Mucosa of descending colon (tissue), 3 donors: ENCODE measurements at places on chromosomes 16 and 17.

DNA sequence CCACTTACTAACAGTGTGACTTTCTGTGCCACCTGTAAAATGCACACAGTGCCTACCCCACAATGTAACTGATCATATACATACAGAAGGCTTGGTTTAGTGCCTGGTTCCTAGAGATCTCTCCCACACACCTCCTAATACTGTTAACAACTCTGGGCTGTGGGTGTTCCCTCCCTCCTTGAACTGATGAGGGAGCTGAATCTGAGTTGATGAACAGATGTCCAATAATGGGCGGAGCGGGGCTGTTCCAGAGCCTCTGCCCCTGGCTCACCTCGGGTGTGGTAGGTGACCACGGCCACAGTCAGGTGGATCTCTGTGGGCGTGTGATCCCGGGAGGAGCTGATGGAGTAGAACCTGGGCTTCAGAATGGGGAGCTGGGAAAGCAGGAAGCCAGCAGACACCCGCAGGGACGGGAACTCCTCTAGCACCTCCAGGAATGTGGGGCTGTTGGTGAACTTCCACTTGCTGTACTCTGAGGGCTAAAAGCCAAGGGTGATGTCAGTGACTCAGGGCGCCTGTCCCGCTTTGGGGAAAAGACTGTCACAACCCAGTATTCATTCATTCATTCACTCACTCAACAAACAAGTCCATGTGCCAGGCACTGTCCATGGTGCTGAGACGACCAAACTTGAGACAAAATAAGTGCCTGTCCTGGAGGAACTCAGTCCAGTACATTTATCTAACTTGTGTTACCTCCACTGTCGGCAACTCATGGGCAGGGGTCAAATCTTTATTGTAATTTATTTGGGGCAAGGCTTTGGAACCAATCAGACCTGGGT, 37.6 kb downstream of the NOS2 start:
- DNase-seq: no peak

GRCh38 chr17:27544350-27545131, 86.4 kb upstream of the LGALS9 start:
- no peak for DNase-seq

DNA sequence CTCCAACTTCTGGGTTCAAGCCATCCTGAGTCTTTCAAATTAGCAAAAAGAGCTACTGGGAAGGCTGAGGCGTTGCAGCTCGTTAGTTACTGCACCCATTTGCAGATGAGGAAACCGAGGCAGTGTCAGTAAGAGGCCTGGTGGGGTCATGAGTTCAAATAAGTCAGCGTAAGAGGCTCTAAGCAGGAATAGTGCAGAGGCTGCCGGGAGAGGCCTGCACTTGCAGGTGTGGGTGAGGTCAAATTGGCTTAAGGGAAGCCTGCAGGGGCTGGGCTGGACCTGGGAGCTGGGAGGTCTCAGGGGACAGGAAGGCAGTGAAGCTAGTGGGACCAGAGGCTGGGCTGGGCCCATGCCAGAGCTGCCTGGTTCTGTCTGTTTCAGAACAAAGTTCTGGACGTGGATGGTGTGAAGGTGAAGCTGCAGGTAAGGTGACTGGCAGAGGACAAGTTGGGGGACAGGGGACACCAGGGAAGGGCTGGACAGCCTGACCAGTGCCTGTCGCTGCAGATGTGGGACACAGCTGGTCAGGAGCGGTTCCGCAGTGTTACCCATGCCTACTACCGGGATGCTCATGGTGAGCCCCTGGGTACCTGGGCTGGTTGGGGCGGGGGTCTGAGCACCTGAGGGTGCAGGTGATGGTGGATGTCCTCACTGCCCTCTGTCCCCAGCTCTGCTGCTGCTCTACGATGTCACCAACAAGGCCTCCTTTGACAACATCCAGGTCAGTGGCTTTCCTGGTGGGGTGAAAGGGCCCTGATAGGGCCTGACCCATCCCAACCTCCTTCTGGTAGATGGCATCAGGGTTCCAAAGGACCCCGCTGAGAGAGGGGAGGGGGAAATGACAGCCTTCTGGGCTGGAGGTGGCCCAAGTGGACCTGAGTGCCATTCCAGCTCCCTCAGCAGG, 3.0 kb downstream of the RAB26 start:
- DNase-seq: no peak

DNA sequence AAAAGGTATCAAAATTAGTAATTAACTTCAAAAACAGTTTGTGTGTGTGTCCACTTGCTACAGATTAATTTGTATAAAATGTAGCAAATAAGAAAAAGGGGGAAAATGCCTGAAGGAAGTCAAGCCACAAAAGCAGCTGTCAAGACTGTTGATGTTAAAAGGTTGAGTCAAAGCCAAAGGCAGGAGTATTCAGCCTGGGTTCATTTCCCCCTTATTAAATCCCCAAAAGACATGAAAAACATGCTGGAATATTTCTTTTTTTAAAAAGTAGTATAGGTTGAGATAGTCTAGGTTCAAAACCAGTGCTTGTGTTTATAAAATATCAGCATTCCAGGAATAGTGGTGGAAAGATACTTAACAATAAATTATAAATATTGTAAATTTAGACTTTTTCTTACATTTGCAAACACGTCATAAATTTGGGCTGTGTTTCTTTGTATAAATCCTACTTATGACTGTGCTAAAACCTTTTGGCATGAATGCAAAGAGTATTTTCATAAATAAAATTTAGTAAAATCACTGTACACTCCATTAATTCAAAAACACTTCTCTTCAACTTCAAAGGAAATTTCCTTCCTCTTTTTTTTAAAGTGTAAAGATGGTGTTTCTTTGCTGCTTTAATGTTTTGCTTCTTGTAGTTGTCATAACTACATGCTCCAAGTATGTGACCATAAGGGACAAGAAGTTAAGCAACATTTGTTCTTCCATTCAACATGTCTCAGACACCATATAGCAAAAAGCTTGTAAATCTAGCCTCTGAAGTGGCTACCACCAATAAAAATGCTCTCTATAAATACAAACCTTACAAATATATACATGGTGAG, 72.0 kb downstream of the SKAP1 start:
- no peak for DNase-seq

DNA sequence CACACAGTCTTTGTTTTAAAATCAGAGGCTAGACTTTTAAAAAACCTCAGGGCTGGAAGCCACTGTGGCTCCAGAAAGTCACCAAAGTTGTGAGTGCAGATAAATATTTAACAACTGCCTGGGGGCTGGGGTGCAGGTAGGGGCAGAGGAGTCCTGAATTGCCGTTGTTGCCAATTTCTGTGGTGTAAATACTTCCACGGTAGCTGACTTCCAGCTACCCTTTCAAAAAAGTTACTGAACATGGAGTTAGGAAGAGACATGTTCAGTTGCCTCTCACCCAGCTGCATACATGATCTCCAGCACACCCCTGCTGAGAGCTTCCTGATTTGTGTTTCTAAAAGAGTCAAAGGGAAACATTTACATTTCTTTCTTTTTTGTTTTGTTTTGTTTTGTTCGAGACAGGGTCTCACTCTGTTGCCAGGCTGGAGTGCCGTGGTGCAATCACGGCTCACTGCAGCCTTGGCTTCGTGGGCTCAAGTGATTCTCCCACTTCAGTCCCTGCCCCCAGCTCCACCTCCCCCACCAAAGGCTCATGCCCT, 58.7 kb downstream of the PLXDC1 start:
- no peak for DNase-seq

- no peak for DNase-seq
These were observed 95.4 kb downstream of the UTP18 start for GRCh38 chr17:51355441-51356410.

DNA sequence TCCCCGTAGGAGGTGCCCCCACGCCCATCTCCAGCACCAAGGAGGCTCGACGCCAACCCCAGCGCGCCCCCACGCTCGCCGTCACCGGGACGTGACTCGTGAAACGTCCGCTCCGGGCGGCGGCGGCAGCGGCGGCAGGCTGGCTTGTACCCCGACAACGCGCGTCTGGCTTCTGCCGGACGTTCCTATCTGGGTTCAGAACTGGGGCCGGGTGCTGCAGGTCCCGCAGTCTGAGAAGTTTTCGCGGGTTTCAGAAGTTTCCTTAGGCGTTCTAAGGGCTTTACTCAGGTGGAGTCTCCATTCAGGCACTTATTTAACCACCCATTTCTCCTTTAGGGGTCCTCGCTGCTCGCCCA, 672 bp upstream of the ALKBH5 start:
- DNase-seq: peak; percentile 86

DNA sequence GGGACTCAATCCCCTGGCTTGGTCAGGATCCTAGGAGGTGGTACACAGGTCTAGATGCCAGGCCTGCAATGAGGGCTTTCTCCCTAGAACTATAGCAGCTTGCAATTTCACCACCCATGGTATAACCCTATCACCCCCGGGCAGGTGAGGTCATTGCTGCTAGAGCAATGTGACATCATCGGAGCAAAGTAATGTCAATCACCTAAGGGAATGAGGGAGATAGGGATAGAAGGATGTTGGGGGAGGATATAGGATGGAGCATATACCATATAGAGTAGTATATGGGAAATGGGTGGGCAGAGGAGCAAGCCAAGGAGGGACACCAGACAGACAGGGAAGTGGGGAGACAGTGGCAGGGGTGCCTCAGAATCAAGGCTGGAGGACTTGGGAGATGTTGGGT, 3.3 kb downstream of the KCNH4 start:
- no peak for DNase-seq

DNA sequence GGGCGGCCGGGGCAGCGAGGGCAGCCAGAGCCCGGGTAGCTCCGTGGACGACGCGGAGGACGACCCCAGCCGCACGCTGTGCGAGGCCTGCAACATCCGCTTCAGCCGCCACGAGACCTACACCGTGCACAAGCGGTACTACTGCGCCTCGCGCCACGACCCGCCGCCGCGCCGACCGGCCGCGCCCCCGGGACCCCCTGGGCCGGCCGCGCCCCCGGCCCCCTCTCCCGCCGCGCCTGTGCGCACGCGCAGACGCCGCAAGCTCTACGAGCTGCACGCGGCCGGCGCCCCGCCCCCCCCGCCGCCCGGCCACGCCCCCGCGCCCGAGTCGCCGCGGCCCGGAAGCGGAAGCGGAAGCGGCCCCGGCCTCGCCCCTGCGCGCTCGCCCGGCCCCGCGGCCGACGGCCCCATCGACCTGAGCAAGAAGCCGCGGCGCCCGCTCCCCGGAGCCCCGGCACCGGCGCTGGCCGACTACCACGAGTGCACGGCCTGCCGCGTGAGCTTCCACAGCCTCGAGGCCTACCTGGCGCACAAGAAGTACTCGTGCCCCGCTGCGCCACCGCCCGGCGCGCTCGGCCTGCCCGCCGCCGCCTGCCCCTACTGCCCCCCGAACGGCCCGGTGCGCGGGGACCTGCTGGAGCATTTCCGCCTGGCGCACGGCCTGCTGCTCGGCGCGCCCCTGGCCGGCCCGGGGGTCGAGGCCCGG, 36.1 kb upstream of the ZC3H18 start:
- peak; percentile 85 for DNase-seq

GRCh38 chr17:37884516-37884915, 39.7 kb upstream of the TBC1D3K start:
- DNase-seq: no peak

- peak; percentile 62 for DNase-seq
These were observed 39.2 kb downstream of the FTO start for GRCh38 chr16:53743149-53743566.

DNA sequence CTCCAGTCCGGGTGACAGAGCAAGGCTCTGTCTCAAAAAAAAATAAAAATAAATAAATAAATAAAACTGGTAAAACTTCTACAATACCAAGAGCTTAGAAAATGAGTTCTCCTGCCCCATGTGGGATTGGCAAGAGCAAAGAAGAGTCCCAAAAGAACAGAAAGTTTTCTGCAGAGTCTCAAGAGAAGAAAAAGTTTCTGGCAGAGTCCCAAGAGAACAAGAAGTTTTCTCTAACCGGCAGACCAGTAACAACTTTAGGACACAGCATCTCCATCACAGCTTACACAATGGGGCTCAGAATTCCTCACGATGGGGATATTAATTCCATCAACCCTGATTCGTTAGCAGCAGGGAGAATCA, 1.1 kb downstream of the SLC39A11 start:
- no peak for DNase-seq

GRCh38 chr17:55632893-55633292, 89.8 kb downstream of the TMEM100 start:
- no peak for DNase-seq

GRCh38 chr17:74584292-74585060, 7.6 kb downstream of the CD300LD start:
- no peak for DNase-seq

DNA sequence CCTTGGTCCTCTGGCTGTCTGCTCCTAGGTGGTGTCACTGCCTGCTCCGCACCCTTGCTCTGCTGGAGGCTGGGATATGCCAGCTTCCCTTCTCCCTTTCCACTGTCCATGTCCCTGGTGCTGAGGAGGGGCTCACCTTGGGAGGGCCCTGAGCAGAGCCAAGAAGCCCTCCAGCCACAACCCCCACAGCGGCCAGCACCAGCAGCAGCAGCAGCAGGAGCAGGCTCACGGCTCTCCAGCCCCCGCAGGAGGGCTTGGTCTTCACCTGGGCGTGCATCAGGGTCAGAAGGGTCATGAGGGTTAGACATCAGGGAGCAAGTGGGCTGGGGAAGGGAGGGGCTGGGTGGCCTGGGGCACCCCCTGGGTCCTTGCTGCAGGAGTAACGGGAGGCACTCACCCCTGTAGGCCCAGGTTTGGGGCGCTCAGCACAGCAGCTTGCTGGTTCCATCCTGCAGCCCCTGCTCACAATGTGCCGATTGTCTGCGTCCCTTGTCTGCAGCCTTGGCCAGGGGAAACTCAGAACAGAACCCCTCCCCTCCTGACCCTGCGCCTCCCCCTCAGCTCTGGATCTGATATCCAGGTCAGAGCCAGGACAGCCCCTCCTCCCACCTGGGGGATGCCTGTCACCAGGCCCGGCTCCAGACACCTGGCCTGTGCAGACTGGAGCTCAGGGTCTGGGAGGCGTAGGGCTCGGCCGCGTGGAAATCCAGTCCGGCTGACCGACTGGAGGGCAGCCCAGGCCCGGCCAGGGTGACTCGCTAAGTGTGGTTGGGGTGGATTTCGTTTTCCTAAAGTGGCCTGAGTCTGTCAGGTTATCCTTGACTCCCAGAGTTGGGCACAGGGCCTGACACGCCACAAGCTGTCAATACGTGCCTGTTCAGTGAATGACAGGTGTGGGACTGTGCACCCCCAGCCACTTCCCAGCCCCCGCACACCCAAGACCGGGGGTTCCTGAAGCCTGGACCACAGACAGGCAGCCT, at the start of gene BRICD5:
Gene BRICD5, minus strand, starts transcription at position 478 of the 980 bp plus-strand sequence. Its CDS starts 30 bp downstream, at position 448.
- no peak for DNase-seq

GRCh38 chr16:19520861-19521331, 1.0 kb downstream of the GDE1 start:
- DNase-seq: peak; percentile 76

DNA sequence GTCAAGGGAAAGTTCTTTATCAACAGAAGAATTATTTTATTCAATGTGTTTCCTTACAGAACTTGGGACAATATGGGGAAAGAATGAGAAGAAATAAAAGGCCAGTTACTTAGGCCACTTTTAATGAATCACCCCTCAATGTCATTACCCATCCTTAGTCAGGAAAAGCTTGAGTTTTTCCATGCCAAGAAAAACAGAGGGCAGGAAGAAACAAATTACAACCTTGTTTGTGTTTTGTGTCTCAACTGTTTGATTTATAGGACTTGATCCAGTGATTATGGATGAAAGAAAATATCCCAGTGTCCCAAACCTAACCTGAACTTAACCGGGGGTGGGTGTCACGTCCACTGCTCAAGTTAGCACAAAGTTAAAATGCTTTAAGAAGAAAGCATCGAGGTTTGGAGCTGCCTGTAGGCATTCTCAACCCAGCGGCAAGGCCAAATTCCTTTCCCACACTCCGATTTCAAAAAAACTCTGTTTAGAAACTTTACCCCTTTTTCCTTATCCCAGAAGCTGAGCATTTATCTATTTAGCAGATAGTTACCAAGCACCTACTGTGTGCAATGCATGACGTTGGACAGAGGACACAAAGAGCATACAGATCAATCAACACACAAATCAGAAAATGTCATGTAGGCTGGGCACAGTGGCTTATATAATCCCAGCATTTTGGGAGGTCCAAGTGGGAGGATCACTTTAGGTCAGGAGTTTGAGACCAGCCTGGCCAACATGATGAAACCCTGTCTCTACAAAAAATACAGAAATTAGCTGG, 14.0 kb upstream of the CYB5B start:
- no peak for DNase-seq
